ENCODE measurements at places on chromosomes 1 and 21.

GRCh38 chr1:232428036-232428645 lies 201.8 kb downstream of the SIPA1L2 start:
- DNase-seq, result no peak

DNA sequence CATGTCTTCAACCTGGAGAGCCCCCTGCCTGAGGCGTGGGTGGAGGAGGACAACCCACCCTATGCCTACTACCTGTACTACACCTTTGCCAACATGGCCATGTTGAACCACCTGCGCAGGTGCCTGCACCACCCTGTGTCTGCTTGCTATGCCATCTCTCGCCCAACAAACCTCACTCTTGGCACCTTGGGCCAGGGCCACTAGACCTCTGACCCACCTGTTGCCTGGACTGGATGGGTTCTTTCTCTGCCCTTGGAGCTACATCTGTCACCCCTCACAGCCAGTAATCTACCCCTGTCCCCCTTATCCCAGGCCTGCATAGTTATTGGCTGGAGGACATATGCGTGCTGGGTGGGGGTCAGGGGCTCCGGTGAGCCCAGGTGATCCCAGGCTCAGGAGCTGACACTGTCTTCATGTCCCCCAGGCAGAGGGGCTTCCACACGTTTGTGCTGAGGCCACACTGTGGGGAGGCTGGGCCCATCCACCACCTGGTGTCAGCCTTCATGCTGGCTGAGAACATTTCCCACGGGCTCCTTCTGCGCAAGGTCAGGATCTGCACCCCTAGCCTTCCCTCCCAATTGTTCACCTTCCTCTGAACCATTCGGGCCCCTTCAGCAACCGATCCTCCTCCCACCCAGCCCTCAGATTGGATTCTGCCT lies 9.9 kb downstream of the AMPD2 start:
- DNase-seq, result no peak

- peak; percentile 88 for DNase-seq
Measured at GRCh38 chr1:14516974-14517840, 81.3 kb upstream of the KAZN start.

GRCh38 chr1:24903011-24903461 lies 27.0 kb downstream of the RUNX3 start:
- DNase-seq, result no peak

- peak; percentile 61 for DNase-seq
Measured at GRCh38 chr1:77316006-77316405, 34.2 kb downstream of the AK5 start.

- no peak for DNase-seq
Measured at GRCh38 chr1:223211323-223211985, 68.4 kb upstream of the TLR5 start.

GRCh38 chr1:84851839-84852238 lies 41.2 kb downstream of the LPAR3 start:
- peak; percentile 89 for DNase-seq

DNA sequence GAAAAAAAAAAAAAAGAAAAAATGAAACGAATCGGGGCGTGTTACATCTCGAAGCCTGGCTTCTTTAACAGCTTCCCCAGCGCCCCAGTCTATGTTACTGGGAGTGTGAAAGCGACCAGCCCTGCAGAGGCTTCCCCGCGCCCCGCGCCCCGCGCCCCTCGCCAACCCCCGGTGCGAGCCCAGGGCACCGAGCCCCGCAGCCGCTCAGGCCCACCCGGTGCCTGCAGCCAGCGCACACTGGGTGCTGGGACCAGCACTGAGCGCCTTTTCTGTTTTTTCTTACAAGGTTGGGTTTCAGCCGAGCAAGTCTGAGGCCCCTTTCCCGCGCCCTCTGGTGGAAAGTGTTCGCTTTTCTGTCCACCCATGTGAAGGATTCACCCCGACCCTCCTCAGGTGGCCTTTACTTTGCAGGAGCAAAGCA lies 42.1 kb upstream of the ZNF496 start:
- peak; percentile 34 for DNase-seq

GRCh38 chr1:40796939-40797667 lies 13.5 kb downstream of the KCNQ4 start:
- no peak for DNase-seq

GRCh38 chr1:210571356-210572284 lies 242.9 kb downstream of the HHAT start:
- no peak for DNase-seq

GRCh38 chr1:77316966-77317365 lies 35.1 kb downstream of the AK5 start:
- DNase-seq, result peak; percentile 4

- no peak for DNase-seq
Measured at GRCh38 chr1:113244112-113244820, 146.0 kb upstream of the MAGI3 start.

- no peak for DNase-seq
Measured at GRCh38 chr1:7278827-7279765, 492.0 kb upstream of the VAMP3 start.

DNA sequence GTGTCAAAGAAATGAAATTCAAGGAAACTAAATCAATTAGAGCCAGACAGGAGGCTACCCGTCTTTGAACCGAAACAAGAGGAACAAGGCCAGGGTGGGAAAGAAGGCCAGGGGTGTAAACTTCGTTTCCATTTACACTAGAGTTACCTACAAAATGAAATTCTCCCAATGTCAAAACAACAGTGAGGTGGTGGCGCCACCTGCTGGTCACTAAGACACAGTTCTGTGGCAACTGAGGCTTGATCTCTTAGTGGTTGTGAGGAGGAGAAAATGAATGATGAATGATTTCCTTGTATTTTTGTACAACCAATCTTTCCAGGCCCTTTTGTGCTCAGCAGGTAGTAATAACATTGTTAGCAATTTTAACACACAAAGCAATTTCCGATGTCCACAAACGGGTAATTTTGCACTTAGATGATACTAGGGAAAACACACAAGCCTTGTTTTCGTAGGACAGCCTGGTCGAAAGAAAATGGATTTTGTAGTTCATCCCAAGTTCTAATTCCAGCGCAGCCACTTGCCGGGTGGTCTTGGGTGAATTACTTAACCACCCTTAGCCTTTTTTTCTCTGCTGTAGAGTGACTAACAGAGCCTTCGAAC lies 54.8 kb upstream of the SOD1 start:
- peak; percentile 48 for DNase-seq

- DNase-seq, result no peak
Measured at GRCh38 chr1:81225789-81226602, 574.7 kb upstream of the ADGRL2 start.

GRCh38 chr1:54137534-54138061 lies 15.2 kb downstream of the CDCP2 start:
- peak; percentile 92 for DNase-seq

DNA sequence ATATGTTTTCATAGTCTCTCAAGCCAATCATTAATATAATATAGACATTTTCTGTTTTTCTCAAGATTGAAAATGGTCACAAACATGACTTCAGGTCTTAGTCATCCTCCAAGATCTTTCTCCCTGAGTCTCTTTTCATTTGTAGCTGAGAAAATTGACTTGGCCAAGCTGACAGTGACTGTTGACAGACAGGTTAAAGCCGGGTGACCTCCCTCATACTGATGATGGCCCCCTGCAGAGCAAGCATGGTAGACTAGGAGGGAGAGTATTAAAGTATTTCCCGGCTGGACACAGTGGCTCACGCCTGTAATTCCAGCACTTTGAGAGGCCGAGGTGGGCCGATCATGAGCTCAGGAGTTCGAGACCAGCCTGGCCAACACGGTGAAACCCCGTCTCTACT lies 6.8 kb upstream of the KIAA1614 start:
- DNase-seq, result no peak

- DNase-seq, result no peak
Measured at GRCh38 chr1:182430263-182431068, 19.5 kb upstream of the RGSL1 start.

DNA sequence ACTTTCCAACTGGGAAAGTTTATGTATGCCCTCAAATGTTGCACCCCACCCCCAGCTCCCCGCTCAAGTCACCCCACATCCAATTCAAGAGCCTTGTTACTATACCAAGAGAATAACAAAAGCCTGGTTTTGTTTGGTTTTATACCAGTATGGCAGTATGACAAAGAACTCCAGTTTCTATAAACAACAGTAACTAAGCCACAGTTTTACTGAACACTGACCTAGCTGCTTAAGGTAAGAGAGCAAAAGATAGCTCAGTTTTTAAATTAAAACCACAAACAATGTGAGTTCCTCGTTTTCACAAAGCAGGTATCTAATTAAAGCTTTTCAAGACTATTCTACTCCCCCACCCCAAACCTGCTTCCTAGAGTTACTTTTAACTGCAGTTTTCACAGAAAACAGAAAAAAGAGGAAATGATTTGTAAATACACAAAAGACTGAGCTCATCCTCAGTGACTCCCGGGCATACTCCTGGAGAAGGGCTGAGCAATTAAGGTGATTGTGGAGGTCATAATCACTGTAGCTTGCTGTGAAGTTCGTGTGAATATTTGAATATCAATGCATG lies 59.3 kb upstream of the LHX8 start:
- no peak for DNase-seq

DNA sequence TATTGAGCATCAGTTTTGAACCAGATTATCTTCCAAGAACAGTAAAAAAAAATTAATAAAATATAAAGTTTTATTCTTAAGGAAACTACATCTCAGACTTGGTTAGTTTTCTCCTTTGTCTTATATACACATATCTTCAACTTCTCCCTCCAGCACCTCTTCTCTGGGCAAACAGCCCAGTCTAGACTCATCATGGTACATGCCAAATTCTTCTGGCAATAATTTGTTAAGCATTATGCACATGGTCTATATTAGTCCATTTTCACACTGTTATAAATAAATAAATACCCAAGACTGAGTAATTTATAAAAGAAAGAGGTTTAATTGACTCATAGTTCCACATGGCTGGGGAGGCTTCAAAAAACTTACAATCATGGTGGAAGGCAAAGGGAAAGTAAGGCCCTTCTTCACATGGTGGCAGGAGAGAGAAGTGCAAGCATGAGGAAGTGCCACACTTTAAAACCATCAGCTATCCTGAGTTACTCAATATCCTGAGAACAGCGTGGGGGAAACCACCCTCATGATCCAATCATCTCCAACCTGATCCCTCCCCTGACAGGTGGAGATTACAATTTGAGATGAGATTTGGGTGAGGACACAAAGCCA lies 108.7 kb upstream of the RNPC3 start:
- peak; percentile 31 for DNase-seq

- no peak for DNase-seq
Measured at GRCh38 chr1:201098992-201099677, 13.1 kb downstream of the CACNA1S start.

DNA sequence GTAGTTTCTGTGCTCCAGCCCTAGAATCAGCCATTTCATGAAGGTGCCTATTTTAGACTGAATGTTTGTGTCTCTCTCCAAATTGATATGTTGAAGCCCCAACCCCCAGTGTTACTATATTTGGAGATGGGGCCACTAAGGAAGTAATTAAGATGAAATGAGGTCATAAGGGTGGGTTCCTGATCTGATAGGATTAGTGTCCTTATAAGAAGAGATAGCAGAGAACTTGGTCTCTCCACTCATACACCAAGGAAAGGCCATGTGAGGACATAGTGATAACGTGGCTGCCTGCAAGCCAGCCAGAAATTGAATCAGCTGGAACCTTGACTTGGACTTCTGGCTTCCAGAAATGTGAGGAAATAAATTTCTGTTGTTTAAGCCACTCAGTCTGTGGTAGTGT lies 12.3 kb downstream of the RAVER2 start:
- DNase-seq, result no peak

DNA sequence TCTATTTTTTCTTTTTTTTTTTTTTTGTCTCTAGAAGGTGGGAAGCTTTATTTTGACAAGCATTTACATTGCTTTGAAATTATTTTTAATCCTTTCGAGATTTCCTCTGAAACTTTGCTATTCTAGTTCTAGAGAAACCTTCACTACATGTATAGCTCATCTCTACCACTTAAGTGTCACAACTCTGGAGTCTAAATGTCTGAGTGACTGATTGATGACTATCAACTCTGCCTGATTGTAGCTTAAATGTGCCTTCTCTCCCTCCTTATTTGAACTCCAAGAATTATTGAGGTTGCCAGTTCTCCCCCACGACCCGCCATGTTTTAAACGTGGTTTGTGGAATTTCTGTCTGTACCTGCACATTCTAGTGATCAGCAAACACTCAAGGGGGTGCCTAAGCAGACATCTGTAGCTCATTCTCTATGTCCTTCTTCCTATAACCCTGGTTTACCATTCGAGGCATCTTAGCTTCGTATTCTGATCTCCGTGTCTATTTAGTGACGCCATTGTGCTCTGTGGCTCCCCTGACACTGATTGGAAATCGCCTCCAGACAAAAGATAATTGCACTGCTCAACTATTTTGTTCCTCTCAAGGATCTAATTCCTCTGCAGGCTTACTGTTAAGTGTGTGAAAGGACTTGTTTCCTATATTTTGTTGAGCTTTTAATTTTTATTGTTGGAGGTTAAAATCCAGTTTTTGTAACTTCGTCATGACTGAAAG lies 1570.6 kb downstream of the BRINP3 start:
- no peak for DNase-seq

DNA sequence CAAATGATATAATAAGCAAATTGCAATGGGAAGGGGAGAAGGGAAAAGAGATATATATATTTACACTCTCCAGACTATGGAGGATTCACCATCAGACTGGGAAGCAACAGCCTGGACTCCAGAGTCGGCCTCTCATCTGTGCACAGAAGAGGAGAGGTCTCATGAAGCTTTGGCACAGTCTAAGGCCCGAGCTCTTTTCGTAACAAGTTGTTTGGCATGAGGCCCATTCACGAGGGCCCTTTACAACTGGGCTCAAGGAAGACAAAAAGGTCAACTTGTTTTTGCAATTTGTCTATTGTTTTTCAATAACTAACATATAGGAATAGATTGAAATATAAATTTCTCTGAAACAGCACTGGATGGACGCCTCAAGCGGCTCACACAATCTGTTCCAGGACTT lies 66.7 kb upstream of the AJAP1 start:
- no peak for DNase-seq

- peak; percentile 94 for DNase-seq
Measured at GRCh38 chr1:151988405-151988923, 5.2 kb downstream of the S100A10 start.

- DNase-seq, result no peak
Measured at GRCh38 chr1:94115254-94115899, 5.6 kb downstream of the ABCA4 start.

DNA sequence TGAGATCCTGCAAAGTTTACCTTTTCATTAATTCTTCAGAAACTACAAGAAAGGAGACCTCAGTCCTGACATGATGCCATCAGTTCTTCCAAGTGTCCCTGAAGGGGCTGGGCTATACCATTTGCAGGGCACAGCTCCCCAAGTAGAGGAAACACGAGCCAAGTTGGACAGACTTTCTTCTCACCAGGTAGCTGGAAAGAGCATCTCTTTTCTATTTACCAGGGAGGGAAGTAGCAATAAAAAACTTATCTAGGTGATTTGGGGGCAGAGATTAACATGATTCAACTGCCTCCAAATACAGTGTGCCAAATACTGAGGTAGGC lies 103.9 kb upstream of the KCND3 start:
- no peak for DNase-seq
